ENCODE measurements at places on chromosomes 1 and 21.

DNA sequence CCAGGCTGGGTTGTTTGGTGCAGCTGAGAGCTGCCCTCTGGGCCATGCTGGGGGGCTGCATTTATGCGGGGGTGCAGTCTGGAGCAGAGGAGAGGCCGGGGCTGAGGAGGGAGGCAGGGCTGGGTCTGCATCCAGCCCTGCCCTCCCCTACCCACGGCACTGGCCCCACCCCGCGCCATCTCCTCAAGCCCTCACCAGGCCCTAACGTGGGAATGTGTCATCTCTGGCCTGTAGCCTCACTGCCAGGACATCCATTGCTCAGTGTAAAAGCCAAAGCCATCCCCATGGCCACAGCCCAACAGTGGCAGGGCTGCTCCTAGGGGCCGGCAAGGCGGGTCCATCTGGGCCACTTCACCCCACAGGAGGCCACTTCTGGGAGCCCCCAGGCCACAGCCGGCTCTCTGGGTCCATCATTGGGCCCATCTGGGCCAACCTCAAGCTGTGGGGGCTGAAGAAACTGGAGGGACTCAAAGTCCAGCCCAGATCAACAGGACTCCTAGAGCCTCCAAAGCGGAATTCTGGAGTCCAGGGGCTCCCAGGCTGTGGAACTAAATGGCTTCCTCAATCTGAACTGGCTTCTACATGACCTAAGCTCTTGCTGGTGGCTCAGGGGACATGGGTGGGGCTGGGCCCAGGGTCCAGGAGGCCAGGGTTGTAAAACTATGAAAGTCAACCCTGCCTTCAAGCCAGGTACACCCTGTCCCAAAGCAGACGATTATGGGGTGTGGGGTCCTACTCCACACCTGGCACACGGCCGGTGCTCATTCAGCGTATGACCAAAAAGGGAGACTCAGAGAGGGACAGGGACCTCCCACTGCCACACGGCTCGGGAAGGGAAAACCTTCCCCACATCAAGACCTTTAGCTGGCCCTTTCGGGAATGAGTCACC is 32.6 kb downstream of the RUNX3 start:
- DNase-seq = no peak

- DNase-seq = no peak
Measured at GRCh38 chr1:53918343-53918742, 24.4 kb downstream of the DIO1 start.

GRCh38 chr21:22764222-22764621 is 1766.0 kb downstream of the NCAM2 start:
- DNase-seq = no peak

- no peak for DNase-seq
Measured at GRCh38 chr1:36653850-36654249, 171.1 kb upstream of the CSF3R start.

DNA sequence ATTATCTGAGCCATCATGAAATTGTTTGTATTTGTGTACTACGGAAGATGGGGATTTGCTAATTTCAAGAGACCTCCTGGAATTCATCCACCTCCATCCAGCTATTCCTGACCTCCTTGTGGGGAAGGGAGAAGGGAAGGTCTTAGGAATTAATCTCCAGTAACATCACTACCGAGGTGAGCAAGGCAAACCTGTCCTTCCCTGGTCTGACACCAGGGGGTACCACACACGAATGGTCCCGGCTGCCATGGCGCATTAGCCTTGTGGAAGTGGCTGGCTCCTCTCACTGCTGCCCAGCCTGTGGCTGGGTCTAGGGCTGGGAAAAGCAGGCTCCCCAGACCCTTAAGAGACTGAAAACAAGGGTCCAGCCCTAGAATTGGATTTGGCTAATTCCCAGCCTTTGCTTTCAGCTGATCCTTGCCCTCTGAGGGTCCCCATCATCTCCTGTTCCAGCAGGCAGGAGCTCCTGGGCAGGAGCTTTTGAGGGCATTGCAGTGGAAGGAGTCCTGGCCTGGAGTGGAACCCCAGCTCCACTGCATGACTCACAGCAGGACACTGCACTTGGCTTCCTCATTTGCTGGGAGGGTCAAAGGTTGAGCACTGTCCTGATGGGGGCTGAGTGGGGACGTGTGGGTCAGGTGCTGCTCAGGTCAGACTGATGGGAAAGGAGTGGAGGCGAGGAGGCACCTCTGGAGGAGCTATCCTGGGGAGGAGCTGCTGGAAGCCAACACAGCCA is 34.8 kb downstream of the RIMS3 start:
- DNase-seq = peak; percentile 37

GRCh38 chr1:119731741-119732430 is 20.2 kb downstream of the PHGDH start:
- no peak for DNase-seq

- no peak for DNase-seq
Measured at GRCh38 chr1:228744918-228745317, 9.6 kb downstream of the RHOU start.

DNA sequence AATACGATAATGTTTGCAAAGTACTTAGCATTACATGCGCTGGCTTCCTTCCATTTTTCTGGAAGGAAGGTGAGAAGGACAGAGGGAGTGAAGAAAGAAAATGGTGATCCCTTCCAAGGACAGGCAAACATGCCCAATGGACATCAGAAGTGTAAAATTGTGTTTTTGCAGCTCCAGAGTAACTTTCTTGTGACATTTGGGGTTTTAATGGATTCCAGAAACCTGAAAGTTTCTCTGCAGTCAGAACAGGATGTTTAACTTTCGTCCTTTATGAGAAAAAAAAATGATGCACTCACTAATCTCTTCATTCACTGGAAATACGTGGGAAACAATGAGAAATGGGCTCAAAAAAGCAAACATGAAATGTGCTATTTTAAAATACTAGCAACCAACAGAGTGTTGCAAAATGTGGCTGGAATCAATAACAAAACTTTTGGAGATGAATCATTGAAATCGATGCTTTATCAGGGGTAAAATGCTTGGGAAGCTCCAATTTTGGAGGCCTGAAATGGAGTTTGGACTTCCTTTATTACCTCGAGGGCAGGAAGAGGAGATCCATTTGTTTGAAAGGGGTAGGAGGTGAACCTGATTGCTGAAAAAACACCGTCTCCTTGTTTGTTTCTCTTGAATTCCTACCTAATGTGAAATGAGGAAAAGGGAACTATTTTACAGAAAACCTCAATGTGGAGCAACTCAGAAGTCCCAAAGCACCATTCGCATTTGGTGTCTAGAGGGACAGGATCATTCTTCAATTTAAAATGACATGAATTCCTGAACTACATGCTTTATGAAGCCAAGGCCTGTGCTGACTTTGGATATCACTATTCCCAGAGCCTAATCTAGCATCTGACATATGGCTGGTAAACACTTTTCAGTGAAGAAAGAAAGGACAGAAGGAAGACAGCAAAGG is 129.5 kb downstream of the TRABD2B start:
- DNase-seq = no peak

GRCh38 chr1:61114178-61114870 is 32.0 kb downstream of the NFIA start:
- no peak for DNase-seq

GRCh38 chr1:244050835-244051444 is at the start of gene ZBTB18:
TSS of gene ZBTB18 (plus strand) at chr1:244051283. CDS start at chr1:244051432, 149 bp downstream.
- peak; percentile 33 for DNase-seq

DNA sequence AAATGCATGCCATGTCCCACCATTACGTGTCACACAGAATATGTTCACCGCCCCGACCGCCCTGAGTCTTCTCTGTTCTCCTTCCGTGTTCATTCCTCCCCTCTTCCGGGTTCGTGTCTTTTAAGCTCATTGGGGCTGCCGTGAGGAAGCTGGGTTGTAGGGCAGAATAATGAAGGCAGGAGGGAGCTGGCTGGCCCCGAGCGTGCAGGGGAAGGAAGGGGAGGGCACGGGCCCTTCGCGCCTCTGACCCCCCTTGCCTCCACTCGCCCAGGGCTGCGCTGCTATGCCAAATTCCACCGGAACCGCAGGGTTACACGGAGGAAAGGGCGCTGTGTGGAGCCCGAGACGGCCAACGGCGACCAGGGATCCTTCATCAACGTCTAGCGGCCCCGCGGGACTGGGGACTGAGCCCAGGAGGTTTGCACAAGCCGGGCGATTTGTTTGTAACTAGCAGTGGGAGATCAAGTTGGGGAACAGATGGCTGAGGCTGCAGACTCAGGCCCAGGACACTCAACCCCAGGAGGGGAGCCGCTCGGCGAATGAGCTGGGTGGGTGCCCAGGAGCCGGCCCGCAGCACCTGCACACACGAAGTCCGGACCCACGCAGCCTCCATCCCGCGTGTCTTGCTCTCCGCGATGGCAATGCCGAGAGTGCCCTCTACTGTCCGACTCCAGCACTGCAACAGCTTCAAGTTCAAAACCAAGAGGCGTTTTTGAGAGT is 16.5 kb upstream of the AGTRAP start:
- peak; percentile 67 for DNase-seq

- DNase-seq = peak; percentile 26
Measured at GRCh38 chr1:177385760-177386698, 215.3 kb downstream of the BRINP2 start.

DNA sequence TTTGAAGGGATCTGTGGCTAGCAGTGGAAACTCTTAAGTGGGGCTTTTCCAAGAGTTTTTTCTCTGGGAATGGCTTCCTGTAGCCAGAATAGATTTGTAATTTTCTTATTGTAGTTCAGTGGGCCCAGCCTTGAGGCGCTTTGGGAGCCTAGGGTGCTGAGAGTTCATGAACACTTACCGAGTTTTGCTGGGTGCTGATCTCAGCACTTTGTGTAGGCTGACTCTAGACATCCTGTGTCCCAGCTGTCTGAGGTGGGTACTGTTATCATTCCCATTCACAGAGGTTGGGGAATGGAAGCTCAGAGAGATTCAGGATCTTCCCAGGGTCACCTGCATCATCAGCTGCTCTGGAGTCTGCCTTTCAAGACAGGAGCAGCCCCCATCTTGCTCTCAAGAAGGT is 7.0 kb downstream of the PPFIA4 start:
- DNase-seq = no peak

DNA sequence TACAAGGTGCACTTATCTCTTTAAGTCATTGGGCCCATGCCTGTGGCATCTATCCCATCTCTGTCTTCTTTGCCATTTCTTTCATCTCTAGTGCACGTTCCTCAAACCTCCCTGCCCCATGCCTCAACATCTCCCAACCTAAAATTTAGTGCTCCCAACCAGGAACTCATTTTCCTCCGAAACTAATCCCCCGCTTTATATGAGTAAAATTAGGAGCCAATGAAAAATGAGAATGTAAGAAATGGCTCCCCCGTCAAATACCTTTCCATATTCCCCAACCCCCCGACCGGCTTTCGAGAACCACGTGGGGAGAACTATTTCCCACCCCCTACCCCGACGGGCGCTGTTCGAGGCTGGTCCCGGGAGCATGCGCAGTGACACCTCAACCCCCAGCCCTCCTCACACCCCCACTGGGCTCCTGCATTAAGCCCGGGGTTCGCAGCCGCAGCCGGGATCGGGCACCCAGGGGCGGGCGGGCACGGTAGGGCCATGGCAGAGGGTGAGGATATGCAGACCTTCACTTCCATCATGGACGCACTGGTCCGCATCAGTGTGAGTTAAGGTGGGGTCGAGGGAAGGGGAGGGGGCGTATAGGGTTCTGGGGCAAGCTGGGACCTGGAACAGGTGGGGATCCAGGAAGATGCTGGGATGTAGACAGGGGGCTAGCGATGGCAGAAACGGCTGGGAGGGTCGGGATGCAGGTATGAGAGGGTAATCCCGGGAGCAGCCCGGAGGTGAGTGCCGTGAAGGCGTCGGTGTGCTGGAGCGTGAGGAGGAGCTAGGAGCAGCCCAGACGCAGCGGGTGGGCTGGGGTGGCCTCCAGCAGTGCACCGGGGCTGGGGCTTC is at the start of gene TRIM46:
Gene TRIM46 (plus strand): TSS at position 372 of the 846 bp plus-strand sequence. CDS start 118 bp downstream, at position 490.
- peak; percentile 95 for DNase-seq

GRCh38 chr1:178142806-178143205 is 48.9 kb downstream of the RASAL2 start:
- DNase-seq = no peak

- no peak for DNase-seq
Measured at GRCh38 chr1:224289396-224289795, 40.6 kb downstream of the NVL start.

GRCh38 chr1:205985330-205986005 is 17.7 kb downstream of the RAB7B start:
- DNase-seq = no peak

DNA sequence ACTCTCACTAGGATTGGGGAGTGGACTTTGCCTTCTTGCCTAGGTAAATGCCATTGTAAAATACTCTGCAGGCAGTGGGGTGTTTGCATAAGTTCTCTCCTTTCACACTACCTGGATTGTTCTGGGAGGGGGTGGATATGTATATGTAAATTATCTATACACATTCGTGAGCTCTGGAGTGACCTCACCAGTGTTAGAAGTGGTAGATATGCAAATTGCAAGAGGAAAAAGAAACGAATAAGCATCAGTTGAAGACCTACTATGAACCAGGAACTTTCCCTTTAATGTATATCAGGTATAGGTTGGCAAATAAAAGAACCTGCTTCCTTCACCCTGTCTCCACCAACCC is 1.5 kb upstream of the ARHGEF11 start:
- DNase-seq = no peak

Measured in COR-L47 (cell line).